ENCODE measurements at places on chromosomes 5 and 9.

- DNase-seq = no peak
These were observed 27.2 kb upstream of the ZFR start for GRCh38 chr5:32471784-32472183.

DNA sequence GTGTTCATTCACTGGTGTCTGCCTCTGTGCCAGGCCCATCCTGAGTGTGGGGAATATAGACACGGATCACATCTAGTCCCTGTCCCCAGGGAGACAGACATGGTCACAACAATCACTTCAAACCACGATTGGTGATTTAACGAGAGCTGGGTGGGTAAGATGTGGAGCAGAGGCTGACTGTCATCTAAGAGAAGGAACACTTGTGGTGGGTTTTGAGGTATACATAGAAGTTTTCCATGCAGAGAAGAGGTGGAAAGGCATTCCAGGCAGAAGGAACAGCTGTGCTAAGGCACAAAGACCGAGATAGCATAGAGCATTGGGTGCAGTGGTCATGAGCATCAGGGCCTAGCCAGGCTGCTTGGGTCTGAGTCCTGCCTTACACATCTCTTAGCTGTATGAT is 22.7 kb upstream of the WDR38 start:
- no peak for DNase-seq

GRCh38 chr5:68251804-68252522 is 36.4 kb downstream of the PIK3R1 start:
- no peak for DNase-seq

- DNase-seq = no peak
These were observed 135.1 kb downstream of the SLC25A46 start for GRCh38 chr5:110873773-110874437.

GRCh38 chr9:125635888-125636287 is 71.1 kb downstream of the MAPKAP1 start:
- no peak for DNase-seq

- no peak for DNase-seq
These were observed 59.5 kb upstream of the EQTN start for GRCh38 chr9:27356446-27356845.

- no peak for DNase-seq
These were observed 380.2 kb upstream of the ZNF462 start for GRCh38 chr9:106482733-106483132.

DNA sequence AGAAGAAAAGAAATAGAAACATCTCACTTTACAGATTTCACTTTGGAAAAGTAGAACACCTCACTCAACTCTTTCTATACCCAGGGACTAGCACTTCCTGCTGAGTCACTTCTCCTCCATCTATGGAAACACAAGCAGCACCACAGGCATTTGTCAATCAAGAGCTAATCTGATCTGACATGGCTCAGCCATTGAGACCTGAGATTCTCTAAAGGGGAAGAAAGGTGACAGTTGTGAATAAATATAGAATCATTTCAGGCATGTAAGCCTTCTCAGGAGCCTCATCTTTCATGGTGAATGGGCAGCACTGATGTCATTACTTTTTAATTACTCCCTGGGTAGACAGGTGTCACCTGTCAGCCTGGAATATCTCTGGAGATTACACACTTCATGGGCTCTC is 559.8 kb downstream of the HINT1 start:
- no peak for DNase-seq

DNA sequence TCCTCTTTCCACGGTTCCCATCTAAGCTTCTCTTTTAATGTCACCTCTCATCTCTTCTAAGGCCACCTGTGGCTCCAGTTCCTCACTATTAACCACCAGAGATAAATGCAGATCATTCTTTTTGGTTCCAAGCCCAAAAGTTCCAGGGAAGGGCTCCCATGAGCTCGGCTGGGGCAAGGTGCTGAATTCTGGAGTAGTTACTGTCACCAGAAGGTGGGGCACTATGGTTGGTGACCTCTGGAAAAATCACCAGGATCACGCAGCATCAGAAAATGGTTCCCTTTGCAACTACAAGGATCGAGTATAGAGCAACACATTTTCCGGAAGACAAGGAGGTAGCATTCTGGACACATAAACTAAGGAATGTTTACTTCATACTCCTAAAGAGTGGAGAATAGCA is 528.7 kb upstream of the DAP start:
- no peak for DNase-seq

DNA sequence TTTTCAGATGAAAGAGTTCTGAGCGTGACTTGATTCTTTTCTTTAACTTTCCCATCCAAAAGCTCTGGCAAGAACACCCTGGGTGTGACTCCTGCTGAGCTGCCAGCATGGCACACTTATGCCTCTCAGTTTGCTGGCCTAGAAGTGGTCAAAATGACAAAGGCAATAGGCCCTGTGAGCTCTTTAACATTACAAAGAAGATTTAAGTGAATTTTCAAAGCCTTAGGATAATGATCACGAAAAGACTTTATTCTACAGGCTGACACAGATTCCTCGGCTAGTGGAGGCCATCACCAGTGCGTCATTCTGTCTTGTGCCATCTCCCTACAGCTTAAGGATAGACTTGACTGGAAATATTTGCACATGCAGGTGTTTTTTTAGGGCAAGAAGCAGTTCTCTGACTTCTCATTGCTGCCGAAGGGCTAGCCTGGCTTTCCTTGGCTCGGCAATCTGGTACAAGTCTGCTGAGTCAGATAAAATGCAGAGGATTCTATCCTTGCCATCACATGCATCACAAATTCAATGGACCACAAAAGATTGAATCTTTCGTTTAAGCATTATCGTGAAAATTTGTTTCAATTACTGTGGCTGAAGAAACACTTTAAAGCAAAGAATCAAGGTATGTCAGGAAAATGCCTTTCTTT is 311.5 kb downstream of the COX7C start:
- DNase-seq = no peak

GRCh38 chr9:6243746-6244145 is 28.1 kb downstream of the IL33 start:
- peak; percentile 14 for DNase-seq

DNA sequence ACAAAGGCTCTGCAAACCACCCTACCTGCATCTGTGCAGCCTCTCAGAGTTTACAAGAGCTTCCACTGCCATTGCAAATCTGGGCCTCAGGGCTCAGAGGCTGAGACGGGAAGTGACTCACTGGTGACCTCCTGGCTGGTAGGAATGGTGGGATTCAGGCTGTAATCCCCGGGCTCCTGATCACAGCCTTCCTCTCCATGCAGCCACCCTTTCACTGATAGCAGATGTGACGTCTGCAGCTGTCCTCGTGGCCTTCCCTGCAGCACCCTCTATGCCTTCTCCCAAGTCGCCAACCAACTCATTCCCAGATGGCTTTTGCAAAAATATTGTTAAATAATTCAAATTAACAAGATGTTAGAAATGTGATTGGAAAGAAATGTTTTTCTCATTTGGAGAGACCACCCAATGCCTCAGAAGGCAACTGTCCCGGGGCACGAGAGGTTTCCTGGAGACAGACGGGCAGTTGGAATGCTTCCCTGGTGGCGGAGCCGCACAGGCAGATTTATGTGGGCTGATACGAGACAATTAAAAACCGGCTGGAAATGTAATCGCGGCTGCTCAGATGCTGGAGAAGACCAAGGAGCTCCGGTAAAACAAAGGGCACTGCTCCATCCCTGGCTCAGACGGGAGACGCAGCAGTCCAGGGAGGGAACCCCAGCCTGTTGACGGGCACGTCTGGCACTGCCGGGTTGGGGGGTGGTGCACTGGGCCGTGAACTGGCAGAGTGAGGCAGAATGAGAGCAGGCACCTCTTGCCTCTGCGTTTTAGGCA is 34.4 kb upstream of the SLC25A51 start:
- no peak for DNase-seq

- DNase-seq = no peak
These were observed 73.6 kb downstream of the ZNF474 start for GRCh38 chr5:122202952-122203351.

DNA sequence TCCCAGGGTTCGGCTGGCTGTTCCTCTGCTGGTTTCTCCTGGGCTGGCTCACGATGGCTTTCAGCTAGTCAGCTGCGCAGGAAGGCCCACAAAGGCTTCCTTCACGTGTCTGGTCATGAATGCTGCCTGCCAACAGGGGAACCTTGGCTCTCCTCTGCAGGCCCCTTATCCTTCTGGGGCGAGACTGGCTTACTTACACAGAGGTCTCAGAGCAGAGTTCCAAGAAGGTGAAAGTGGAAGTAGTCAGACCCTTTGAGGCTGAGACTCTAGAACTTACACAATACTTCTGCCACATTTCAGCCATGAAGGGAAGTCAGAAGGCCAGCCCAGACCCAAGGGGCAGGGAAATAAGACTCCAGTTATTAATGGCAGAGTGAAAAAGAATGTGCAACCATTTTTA is 99.5 kb downstream of the LHFPL2 start:
- no peak for DNase-seq

- DNase-seq = no peak
These were observed 121.9 kb upstream of the CXCL14 start for GRCh38 chr5:135700731-135701130.

GRCh38 chr9:104795082-104795481 is 31.2 kb downstream of the NIPSNAP3B start:
- no peak for DNase-seq

- DNase-seq = no peak
These were observed 94.2 kb downstream of the PPIC start for GRCh38 chr5:122942164-122942914.

- DNase-seq = no peak
These were observed 45.3 kb downstream of the SLC36A1 start for GRCh38 chr5:151492729-151493128.

DNA sequence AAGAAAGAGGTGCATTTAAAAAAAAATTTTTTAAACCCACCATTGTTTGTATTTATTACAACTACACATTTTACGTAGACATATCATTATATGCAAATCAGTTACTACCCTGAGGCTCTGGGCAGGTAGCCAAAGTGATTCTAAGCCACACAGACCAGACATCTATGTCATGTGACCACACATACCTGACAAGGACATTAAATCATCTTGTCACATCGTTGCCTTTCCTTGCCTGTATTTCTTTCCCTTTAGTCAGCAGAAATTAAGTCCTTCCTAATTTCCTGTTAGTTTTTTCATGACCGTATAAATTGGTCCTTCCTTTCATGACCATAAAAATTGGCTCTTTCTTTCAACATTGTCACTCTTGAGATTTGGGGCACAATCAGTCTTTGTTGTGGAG is 134.2 kb upstream of the MARCHF11 start:
- DNase-seq = no peak

- no peak for DNase-seq
These were observed 306.9 kb upstream of the EFNA5 start for GRCh38 chr5:107977550-107978071.

DNA sequence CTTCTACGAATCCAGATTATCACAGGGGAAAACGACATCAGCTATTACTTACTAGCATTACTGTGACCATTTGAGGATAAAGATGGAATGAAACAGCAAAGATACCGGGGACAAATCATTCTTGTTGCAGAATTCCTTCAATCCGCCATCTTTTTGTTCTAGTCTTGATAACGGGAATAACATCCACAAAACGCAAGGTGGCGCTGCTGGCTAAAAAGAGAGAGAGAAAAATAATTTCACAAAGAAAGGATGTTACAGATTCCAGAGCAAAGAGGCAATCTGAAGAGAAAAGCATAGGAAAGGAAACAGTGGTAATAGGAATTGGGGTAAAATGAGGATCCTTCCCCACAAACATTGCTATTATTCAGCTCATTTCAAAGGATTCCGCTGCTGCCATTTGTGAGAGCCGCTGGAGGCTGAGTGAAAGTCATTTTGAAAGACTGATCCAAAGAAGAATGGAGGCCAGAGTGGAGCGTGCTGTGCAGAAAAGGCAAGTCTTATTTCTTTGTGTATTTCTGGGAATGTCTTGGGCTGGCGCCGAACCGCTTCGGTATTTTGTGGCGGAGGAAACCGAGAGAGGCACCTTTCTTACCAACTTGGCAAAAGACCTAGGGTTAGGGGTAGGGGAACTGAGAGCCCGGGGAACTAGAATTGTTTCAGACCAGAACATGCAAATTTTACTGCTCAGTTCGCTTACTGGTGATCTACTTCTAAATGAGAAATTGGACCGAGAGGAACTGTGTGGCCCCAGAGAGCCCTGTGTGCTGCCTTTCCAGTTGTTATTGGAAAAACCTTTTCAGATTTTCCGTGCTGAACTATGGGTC is at the start of gene PCDHB7:
Gene PCDHB7, plus strand, starts transcription at position 264 of the 824 bp plus-strand sequence. Its CDS starts 192 bp downstream, at position 456.
- DNase-seq = no peak

DNA sequence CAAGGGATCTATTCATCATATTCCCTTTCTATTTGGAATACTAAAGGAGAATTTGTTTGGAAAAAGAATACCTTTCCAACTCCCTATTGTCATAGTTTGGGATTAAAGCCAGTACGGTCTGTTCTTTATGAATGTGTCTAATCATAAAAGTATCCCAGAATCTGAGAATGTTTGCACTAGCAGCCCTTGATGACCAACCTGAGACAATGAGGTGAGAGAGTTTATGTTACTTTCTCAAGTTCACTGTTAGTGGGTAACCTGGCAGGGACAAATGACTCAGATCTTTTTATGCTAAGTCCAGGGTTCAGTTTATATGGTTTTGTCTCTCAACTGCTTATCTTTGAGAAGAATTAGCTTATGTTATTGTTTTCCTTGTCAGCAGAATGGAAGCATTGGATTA is 25.3 kb upstream of the TLR4 start:
- no peak for DNase-seq

- DNase-seq = no peak
These were observed 888 bp downstream of the RPL26L1 start for GRCh38 chr5:172959824-172960799.

GRCh38 chr5:142819825-142820224 is 49.6 kb downstream of the ARHGAP26 start:
- no peak for DNase-seq

GRCh38 chr9:130699047-130699446 is 5.5 kb downstream of the EXOSC2 start:
- DNase-seq = no peak

DNA sequence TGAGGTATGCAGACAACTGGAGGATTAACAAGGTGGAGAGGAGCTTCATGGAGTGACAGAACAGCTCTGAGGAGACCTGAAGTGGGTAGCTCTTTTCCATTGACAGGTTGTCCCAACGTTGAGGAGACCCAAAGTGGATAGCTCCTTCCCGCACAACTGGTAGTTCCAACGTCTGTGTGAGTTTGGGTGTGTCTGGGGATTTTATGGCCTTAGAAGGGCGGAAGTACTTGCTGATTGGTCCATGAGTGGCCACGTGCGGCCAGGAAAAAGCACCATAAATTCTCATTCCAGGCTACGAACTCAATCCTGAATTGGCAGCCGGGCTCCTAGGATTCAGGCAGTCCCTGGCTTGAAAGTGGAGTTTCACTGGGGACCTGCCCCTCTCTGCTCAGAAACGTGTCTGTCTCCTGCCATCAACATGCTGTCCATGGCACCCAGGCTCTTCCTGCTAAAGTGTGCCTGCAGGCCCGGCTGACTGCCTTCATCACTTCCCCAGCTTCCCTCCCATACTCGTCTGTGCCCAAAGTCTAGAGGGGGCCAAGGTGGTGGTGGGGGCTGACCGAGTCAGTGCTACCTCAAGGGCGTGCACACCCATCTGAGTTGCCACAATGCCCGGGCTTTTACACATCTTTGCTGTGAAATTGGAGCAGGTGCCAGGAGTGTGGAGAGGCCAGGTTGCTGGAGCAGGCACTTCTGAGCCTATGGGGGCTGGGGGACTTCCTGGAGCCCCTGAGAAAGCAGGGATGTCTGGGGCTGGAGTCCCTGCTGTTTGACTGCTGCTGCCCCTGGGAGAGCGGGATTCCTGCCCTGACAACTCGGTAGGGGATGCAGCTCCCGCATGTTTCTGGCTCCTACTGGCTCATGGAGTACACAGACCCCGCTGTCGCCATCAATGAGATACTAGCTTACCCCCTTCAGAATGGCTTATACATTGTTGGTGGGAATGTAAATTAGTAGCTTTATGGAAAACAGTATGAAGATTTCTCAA is 2034.6 kb upstream of the ACO1 start:
- no peak for DNase-seq

- DNase-seq = no peak
These were observed 254.4 kb downstream of the NDUFS4 start for GRCh38 chr5:53814819-53815218.

GRCh38 chr5:173567548-173567947 is 48.9 kb downstream of the BOD1 start:
- DNase-seq = no peak
